ENCODE measurements at places on chromosomes 16 and 17.
A peak's percentile ranks its signal among the peaks of the same experiment; 100 is the strongest.

DNA sequence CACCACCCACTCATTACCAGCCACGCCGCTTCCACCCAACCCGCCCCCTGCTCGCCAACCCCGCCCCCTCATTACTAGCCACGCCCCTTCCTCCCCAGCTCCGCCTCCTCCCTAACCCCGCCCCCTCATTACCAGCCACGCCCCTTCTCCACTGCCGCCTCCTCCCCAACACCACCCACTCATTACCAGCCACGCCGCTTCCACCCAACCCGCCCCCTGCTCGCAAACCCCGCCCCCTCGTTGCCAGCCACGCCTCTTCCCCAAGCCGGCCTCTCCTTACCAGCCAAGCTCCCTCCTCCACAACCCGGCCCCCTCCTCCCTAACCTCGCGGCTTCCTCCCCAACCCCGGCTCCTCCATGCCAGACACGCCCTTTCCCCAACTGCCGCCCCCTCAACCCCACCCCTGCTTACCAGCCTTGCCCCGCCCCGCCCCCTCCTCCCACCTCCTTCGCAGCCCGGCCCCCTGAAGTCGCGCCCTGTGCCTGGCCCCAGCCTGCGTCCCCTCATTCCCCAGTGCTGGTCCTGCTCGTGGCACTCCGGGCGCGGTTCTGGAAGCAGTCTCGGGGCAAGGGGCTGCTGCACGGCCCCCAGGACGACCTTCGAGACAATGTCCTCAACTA lies 7.3 kb downstream of the SLC22A31 start:
- no peak overlapping the region for H3K4me3 ChIP-seq
- no peaks in the 10 kb centered on the region for H3K36me3 ChIP-seq
- no peaks in the 10 kb centered on the region for H3K27me3 ChIP-seq
- peak; percentile 80 for DNase-seq
- H3K4me1 ChIP-seq: peaks cover 4% of the 10 kb centered on the region

DNA sequence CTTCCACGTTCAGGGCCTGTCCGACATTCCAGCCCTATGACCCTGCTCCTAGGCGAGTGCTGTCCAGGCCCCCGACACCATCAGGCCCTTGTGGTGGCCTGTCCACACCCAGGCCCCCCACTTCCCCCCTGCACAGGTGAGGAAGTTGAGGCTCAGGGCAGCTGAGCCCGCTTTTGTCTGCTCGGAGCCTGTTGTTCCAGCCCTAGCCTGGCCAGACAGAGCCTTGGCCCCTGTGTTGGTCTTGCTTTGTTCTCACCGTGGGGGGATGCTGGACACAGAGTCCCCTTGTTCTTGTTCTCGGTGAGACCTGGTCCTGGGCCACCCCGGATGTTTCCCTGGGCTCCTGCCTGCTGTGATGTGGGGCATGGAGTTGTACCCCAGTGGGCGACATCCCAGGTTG lies 52.1 kb upstream of the ZNF750 start:
- no peaks in the 10 kb centered on the region for H3K27me3 ChIP-seq
- H3K36me3 ChIP-seq: peaks cover 1% of the 10 kb centered on the region
- H3K27ac ChIP-seq: peak overlapping the region; percentile 94
- no peak overlapping the region for H3K4me3 ChIP-seq

DNA sequence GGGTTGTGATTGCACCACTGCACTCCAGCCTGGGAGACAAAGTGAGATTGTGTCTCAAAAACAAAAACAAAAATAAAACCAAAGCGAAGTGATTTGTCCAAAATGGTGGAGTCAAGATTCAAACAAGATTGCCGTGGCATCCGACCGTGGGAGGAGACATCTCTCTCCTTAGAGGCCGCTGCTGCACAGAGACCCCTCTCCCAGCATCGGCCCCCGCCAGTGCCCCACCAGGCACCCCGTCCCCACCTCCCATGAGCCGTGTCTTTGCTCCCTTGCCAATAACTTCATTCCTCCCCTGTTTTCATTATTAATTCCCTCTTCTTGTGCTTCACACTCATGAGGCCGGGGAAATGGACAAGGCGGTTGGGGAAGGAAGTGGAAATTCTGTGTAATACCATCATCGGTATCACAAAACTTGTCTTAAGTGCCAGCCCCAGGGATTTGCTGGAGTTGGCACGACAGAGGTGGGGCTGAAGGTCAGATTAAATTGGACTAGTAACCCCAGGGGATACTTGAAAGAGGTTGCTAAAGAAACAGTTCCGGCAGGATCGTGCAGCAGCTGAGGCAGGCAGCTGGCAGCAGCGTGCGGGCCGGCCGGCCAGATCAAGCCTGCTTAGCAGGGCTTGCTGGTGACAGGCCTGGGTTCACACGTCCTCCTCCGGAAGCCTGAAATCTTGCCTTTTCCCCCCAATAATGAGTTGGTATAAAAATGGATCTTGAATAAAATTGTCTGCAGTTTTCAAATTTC lies 66.8 kb downstream of the RTN4RL1 start:
- no peaks in the 10 kb centered on the region for H3K4me1 ChIP-seq
- H3K36me3 ChIP-seq: no peaks in the 10 kb centered on the region
- no peak for DNase-seq

DNA sequence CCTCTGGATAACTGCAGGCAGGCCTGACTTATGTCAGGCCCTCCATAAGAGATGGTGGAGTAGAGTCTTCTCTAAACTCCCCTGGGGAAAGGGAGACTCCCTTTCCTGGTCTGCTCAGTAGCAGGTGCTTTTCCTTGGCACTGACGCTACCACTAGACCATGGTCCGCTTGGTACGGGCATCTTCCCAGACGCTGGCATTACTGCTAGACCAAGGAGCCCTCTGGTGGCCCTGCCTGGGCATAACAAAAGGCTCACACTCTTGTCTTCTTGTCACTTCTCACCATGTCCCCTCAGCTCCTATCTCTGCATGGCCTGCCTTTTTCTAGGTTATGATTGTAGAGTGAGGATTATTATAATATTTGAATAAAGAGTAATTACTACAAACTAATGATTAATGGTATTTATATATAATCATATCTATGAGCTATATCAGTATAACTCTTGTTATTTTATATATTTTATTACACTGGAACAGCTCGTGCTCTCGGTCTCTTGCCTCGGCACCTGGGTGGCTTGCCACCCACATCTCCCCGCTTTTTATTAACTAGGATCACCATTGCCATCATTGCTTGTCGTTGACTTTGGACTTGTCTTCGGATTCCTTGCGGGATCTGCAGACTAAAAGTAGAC lies 59.8 kb upstream of the ARL4D start:
- no peak overlapping the region for H3K4me3 ChIP-seq
- no peaks in the 10 kb centered on the region for H3K27me3 ChIP-seq
- peaks cover 11% of the 10 kb centered on the region for H3K4me1 ChIP-seq
- no peak for DNase-seq
- H3K36me3 ChIP-seq: no peaks in the 10 kb centered on the region
- no peak overlapping the region for H3K27ac ChIP-seq

- no peaks in the 10 kb centered on the region for H3K36me3 ChIP-seq
- no peak overlapping the region for H3K4me3 ChIP-seq
- peak; percentile 63 for DNase-seq
- no peaks in the 10 kb centered on the region for H3K4me1 ChIP-seq
These were observed 7.8 kb upstream of the PDK2 start for GRCh38 chr17:50087246-50087911.

DNA sequence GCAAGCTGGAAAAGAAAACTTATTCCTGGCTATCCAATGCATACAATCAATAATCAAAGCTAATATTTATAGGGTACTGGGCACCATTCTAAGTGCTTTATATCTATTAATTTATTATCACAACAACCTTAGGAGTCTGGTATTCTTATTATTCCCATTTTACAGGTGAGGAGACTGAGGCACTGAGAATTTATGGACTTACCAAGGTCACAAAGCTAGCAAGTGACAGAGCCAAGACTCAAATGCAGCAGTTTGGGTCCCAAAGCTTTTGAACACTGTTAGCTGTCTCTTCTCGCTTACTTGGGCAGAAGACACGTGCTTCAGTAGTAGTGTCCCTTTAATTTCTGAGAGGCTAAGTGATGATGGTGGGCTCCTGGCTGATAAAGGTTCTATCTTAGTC lies 152.6 kb downstream of the AATF start:
- no peak overlapping the region for H3K27ac ChIP-seq
- DNase-seq: no peak
- peaks cover 13% of the 10 kb centered on the region for H3K36me3 ChIP-seq
- no peak overlapping the region for H3K4me3 ChIP-seq
- no peaks in the 10 kb centered on the region for H3K4me1 ChIP-seq

- H3K36me3 ChIP-seq: no peaks in the 10 kb centered on the region
- no peak for DNase-seq
- no peak overlapping the region for H3K27ac ChIP-seq
- no peaks in the 10 kb centered on the region for H3K27me3 ChIP-seq
- no peak overlapping the region for H3K4me3 ChIP-seq
These were observed 5.4 kb upstream of the ITGA3 start for GRCh38 chr17:50050431-50051032.

DNA sequence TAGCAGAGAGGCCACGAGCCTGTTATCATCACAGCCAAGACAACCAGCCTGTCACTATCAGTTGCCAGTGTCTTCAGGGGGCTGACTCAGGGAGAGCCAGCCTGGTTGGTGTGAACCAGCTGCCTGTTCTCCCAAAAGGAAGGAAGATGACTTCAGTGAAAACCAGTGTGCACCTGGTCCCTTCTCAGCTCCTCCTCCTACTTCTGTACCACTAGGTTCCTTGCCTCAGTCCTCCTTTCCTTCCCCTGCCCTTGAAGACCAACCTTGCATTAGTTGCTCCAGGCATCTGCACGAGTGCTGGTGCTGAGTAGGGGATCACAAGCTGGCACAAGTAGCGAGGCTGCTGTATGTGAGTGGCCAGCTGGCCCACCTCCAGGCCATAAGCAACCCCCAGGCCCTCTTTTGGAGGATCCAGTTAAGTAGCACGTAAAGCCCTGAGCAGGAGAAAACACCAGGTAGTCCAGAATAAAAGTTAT lies 8.5 kb downstream of the TUBG1 start:
- H3K4me1 ChIP-seq: 0 out of 2 replicates have a peak, but pooled peaks cover 8% of the 10 kb centered on the region
- no peaks in the 10 kb centered on the region for H3K36me3 ChIP-seq
- DNase-seq: no peak
- no peaks in the 10 kb centered on the region for H3K27me3 ChIP-seq

- peak; percentile 84 for DNase-seq
- peak within 1 kb of the TSS; percentile 80 for H3K27ac ChIP-seq
- H3K4me3 ChIP-seq: peak within 1 kb of the TSS; percentile 53
These were observed at the start of gene RNF157 for GRCh38 chr17:76240461-76241203. Gene RNF157 (minus strand): TSS chr17:76240493. CDS start chr17:76240240, 253 bp downstream.

DNA sequence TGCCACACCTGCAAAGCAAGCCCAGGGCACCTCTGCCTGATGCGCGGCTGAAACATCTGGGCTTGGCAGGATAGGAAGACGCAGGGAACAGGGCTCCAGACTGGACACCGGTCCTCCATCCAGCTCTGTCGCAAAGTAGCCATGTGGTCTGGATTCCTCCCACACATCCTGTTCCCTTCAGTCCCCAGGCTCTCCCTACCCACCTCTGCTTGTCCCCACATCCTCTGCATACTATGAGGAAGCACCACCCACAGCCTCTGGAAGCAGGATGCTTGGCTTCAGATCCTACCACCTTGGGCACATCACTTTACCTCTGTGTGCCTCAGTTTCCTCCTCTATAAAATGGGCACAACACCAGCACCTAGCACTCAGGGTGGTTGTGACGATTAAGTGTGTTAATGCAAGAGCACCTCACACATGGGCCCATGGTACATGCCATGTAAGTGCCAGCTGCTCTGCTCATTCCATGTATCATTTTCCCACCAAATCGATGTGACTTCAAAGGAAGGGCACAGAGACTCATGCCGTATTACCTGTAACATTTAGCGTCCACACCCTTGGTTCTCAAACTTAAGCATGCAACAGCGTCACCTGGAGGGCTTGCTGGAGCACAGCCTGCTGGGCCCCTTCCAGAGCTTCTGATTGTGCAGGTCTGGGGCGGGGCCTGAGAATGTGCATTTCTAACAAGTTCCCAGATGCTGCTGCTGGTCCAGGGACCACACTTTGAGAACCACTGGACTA lies 138.6 kb upstream of the SDK2 start:
- no peaks in the 10 kb centered on the region for H3K36me3 ChIP-seq
- peaks cover 12% of the 10 kb centered on the region for H3K4me1 ChIP-seq
- no peak overlapping the region for H3K27ac ChIP-seq
- no peak for DNase-seq

- no peak overlapping the region for H3K4me3 ChIP-seq
- H3K4me1 ChIP-seq: no peaks in the 10 kb centered on the region
- DNase-seq: no peak
These were observed 27.5 kb downstream of the ASPA start for GRCh38 chr17:3503285-3503684.

DNA sequence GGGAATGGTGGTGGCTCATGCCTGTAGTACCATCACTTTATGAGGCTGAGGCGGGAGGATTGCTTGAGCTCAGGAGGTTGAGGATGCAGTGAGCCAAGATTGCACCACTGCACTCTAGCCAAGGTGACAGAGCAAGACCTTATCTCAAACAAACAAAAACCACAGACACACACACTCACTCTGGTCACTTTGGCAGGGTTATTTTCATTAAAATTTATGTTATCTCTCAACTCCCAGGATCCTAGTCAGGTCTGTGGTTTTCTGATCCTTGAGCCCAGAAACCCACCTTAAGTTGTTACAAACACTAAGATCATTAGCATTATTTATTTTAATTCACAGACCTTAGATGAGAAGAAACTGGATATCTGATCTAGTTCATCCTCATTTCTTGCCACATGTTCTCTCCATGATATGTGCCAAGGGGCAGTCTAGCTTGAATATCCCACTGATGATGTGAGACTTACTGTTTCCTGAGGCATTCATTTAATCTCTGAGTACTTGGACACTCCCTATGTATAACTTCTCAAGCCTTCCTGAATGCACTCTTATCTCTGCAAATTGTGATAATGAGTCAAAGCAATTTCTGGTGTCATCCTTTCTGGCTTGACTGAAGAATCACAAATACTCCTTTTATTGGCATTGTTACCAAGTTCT lies 9.6 kb downstream of the ABHD15 start:
- H3K4me1 ChIP-seq: peaks cover 33% of the 10 kb centered on the region
- peak overlapping the region; percentile 60 for H3K27ac ChIP-seq
- no peaks in the 10 kb centered on the region for H3K36me3 ChIP-seq
- no peak for DNase-seq
- no peak overlapping the region for H3K4me3 ChIP-seq

DNA sequence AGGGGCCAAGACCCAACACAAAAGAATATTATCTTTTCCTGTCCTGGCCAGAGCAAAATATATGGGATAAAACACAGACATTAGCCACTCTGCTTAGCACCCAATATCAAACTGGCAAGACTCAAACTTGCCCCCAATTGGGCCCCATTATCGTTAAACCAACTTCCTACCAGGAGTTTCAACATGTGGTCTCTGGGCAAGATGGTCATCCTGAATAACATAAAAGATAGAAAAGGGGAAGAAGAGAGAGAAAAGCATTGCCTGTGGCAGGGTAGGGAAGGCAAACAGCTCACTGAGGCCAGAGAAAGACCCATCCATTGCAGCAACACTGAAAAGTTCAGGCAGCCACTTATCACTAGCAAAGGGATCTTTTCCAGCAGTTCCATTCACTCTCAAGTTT lies 502.1 kb downstream of the KIF2B start:
- no peak overlapping the region for H3K4me3 ChIP-seq
- no peak overlapping the region for H3K27ac ChIP-seq
- H3K4me1 ChIP-seq: no peaks in the 10 kb centered on the region
- no peak for DNase-seq

GRCh38 chr16:70760221-70760620 lies 40.7 kb downstream of the VAC14 start:
- peak overlapping the region; percentile 5 for H3K27ac ChIP-seq
- H3K36me3 ChIP-seq: peaks cover 3% of the 10 kb centered on the region
- peaks cover 17% of the 10 kb centered on the region for H3K4me1 ChIP-seq
- no peaks in the 10 kb centered on the region for H3K27me3 ChIP-seq

- H3K27me3 ChIP-seq: no peaks in the 10 kb centered on the region
- no peaks in the 10 kb centered on the region for H3K36me3 ChIP-seq
- no peak for DNase-seq
- no peak overlapping the region for H3K27ac ChIP-seq
These were observed 22.8 kb downstream of the ITGB3 start for GRCh38 chr17:47276444-47276843.

Data from Caco-2 (cell line).